Lung microvascular endothelial cell (primary cell): ENCODE measurements at places on chromosomes 4 and X.
A peak's percentile ranks its signal among the peaks of the same experiment; 100 is the strongest.

DNA sequence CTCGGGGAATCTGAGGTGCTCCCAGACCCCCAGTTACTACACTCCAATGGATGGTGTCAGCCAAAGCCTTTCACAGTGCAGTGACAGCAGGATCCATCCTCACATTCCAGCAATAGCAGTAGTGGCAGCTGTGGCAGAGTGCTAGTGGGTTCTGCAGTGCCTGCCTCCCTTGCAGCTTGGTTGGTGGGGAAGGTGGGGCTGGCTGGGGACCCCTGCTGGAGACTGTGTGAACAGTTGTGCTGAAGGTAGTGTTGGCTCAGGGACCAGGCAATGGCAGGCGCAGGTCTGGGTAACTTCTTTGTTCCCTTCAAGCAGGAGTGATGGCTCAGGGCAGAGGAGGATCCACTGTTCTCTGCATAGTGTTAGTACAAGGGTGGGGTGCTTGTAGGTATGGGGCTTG lies 343.7 kb upstream of the TRAM1L1 start:
- DNase-seq: no peak

DNA sequence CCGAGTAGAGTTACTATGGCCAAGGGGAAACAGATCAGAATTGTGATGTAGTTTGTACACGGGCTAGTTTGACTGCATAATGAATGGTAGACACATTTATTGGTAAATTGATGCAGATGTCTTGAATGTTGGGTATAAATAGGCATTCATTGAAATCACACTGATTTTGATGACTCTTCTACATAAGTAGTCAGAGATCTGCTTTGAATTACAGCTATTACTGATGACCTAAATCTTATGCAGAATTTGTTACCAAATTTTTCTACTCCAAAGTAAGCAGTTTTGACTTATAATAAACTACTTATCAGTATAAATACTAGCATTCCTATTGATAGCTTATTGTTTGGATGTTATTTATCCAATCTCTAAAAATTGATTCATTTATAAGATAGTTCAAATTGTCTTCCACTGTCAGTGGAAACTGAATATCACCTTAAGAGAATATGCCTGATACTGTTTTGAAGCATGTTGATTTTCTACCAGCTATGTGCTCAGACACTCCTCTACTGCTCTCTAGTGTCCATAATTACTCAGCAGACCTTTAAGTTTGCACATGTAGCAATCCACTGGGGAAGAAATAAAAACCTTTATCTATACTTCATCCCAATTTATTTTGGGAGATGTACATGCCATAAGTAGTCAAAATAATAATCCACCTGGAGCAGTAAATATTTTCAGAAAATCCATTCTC lies 120.3 kb downstream of the RASL11B start:
- peak; percentile 72 for DNase-seq

DNA sequence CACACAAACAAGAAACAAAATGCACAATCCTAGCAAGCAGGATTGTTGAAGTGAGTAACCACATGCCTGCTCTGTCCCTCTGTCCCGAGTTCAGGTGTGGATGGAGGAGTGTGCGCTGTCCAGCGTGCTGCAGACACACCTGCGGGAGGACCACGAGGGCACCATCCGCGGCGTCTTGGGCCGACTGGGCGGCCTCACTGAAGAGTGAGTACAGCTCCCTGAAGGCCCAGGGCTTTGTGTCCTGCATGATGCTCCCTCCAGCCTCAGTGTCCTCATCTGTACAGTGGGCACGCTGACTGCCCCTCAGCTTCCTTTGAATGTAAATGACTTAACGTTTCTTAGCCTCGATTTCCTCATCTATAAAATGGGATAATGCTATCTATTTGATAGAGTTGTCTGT lies 82.5 kb downstream of the EVC start:
- DNase-seq: no peak

- DNase-seq: no peak
Observed at GRCh38 chrX:6813836-6814370, 279.0 kb upstream of the VCX3A start.

- no peak for DNase-seq
Observed at GRCh38 chrX:118526149-118526548, 30.5 kb downstream of the DOCK11 start.

DNA sequence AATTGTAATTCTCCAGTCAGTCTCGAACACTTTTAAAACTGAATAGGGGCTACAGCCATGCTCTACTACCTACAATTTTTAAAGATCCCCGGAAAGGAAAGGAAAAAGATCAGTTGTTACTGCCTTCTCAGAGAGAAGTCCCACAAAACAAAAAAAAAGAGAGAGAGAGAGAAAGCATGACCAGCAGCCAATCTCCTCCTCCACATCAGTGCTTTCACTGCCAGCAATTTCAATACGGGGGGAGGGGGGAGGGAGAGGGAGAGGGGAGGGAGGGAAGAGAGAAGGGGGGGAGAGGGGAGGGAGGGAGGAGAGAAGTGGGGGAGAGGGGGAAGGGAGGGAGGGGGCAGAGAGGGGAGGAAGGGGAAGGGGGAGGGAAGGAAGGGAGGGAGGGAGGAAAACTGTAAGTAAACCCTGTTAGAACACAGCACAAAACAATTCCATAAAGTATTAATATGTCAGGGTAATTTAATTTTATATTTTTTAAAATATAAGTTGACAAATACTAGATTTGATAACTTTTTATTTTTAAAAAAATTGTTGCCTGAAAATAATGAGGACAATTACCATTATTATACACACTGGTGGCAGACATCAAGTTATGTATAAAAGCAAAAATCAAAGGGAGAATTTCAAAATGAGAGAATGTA lies 108.0 kb downstream of the LRBA start:
- DNase-seq: no peak

DNA sequence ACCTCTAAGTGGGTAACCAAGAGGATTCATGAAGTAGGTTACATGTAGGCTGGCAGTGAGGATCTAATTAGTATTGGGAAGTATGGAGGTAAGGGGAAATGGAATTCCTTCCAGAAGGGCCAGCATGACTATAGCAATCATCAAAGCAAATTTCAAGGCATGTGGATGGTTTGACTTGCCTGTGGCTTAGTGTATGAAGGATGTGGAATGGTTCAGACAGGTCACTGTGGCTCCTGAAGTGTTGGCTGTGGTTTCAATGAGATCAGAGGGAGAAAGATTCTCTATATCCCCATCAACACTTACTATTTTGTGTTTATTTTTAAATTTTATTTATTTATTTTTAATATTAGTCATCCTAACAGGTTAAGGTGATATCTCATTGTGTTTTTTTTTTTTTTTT lies 121.6 kb upstream of the TBC1D9 start:
- no peak for DNase-seq

DNA sequence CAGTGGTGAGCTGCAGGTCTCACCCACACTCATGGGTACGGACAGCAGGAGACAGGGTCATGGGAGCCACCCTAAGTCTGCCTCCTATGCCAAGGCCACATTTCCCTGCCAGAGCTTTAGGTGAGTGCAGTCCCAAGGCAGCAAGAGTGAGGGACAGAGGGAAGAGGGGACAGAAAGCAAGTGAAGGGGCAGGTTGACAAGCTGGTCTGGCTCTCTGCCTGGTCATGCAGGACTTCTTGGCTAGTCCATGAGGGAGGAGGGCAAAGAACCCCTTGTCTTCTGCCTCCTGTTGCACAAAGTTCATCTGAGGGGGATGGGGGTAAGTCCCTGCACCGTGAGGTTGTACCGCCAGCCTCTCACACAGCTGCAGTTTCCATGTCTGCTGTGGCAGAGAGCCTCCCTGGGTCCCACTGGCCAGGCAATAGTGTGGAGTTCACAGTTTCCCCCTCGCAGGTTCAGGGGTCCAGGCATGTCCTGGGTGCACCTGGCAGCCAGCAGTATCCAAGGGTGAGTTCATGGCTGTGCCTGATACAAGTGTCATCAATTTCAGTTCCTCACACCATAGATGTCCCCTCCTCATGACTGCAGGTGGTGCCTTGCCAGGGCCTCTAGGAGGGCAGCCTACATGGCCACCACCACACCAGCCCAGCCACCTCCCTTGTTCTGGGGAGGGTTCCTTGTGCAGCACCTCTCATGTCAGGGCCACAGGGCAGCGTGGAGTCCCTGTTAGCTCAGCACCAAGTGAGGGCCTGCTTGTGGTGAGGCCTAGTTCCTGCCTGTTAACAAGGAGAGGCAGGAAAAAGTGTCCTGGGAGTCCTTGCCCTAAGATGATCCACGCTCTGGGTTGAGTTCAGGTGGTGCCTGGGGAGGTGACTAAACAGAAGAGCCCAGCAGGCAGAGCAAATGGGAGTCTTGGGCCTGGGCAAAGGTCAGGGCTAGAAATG lies 72.5 kb downstream of the ADRA2C start:
- DNase-seq: no peak
